Ecto neural progenitor cell (in vitro differentiated cells): ENCODE measurements at places on chromosomes 1 and 21.

GRCh38 chr1:71919811-71920509 is 362.4 kb downstream of the NEGR1 start:
- DNase-seq: no peak

GRCh38 chr1:41762777-41763176 is 155.9 kb downstream of the HIVEP3 start:
- no peak for DNase-seq

GRCh38 chr1:97271916-97272788 is 550.6 kb downstream of the PTBP2 start:
- DNase-seq: no peak

DNA sequence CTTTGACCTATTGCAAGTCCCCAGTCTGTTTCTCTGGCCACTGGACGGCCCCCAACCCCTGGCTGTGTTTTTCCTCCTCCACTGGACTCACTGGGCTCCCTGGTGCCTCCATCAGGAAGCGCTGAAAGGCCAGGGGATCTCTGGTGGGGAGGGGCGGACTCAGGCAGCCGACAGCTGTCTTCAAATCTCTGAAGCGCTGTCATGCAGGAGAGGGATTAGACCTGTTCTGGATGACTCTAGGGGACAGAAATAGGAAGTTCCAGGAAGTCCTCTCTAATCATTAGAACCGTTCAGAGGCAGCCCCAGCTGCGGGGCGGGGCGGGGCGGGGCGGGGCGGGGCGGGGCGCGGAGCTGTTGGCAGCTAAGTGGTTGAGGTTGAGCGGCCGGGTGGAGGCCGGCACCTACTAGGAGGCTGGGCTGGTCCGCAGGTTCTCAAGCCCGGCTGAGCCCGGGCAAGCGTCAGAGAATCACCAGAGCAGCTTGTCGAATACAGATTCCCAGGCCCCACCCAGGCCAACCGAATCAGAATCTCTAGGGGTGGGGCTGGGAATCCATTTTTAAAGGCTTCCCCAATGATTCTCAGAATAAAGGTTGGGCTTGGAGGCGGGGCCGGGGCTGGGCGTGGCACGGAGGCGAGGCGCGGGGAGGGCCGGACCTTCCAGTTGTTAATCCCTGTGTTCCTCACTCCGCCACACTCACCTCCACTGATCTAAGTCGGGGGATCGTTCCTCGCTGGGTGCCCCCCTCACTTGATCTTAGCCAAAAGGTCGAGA is 11.4 kb upstream of the PHLDA3 start:
- peak; percentile 85 for DNase-seq

- DNase-seq: no peak
These were observed 33.6 kb upstream of the GNPAT start for GRCh38 chr1:231207437-231207836.

DNA sequence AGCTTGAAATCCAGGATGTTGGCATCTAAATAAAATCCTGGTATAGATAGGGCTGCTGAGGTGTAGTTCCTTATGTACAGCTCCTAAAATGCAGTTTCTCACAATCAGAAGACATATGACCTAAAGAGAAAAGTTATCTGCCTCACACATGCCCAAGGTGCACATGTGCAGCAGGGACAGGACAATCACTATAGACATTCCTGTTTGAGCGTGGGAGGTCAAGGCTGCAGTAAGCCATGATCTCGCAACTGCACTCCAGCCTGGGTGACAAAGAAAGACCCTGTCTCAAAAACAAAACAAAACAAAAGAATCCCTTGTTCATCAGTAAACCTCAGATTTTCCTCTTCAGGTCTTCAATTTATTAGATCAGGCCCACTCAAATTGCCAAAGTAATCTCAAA is 66.1 kb downstream of the SPATA6 start:
- DNase-seq: no peak

DNA sequence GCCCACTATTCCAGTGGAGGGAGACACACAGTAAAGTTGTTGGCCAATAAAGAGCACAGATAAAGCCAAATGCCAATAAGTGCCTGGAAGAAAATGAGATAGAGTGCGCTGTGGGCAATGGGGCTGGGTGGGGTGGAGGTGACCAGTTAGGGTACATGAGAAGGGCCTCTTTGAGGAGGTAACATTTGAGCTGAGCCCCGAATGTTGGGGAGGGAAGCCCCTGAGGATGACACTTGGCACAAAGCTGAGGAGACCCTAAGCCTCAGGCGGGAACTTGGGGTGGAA is 979 bp downstream of the S100A9 start:
- DNase-seq: no peak

DNA sequence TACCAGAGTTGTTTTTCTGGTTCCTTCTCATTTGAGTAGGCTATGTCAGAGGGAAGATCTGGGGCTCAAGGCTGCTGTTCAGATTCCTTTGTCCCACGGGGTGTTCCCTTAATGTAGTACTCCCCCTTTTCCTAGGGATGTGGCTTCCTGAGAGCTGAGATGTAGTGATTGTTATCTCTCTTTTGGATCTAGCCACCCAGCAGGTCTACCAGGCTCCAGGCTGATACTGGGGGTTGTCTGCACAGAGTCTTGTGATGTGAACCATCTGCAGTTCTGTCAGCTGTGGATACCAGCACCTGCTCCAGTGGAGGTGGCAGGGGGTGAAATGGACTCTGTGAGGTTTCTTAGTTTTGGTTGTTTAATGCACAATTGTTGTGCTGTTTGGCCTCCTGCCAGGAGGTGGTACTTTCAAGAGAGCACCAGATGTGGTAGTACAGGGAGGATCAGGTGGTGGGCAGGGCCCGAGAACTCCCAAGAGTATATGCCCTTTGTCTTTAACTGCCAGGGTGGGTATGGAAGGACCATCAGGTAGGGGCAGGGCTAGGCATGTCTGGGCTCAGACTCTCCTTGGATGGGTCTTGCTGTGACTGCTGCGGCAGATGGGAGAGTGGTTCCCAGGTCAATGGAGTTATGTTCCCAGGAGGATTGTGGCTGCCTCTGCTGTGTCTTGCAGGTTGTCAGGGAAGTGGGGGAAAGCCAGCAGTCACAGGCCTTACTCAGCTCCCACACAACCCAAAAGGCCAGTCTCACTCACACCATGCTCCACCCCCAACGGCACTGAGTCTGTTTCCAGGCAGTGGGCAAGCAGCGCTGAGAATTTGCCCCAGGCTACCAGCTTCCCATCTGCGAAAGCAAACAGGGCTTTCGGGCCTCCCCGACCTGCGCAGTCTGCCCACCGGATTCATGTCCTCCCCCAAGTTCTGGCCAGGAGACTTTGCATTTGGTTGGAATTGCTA is 64.2 kb downstream of the SERINC2 start:
- DNase-seq: no peak
